ENCODE measurements at places on chromosomes 11 and 22.

GRCh38 chr11:34105957-34106504, 602 bp downstream of the NAT10 start:
- DNase-seq = no peak

- DNase-seq = no peak
Measured at GRCh38 chr22:18927573-18927972, 8.5 kb downstream of the PRODH start.

DNA sequence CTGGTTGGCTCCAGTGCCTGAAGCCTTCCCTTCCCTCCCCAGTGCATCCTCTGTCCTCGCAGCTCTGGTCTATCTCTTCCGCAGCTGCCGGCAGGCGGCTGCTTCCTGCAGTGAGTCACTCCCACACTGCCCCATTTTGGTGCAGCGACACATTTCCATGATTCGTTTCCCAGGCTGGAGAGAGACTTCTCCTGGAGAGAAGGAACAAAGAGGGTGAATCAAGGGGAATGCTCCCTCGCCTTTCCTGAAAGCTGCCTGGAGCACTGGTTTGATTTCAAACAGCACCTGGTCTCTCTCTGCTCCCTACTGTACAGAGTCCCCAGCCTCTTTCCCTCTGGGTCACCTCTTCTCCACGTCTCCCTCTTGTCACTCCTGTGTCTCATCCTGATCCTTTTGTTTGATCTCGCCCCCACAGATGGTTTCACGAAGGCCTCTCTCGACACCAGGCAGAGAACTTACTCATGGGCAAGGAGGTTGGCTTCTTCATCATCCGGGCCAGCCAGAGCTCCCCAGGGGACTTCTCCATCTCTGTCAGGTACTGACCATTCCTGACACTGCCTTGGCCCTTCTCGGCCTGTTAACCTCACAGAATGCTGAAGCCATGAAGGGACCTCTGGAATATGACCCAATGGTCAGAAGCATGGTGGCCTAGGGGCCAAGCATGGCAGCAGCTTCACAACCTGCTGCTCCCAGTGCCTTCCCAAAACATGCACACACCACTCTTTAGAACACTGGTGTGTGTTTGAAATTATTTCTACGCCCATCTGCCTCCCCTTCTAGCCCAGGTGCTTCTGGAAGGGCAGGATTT, at the start of gene TMA7B:
TMA7B (plus strand) TSS at position 758 of the 808 bp plus-strand sequence. CDS start 3,978 bp downstream, outside the sequence.
- DNase-seq = no peak

GRCh38 chr11:71324788-71325417, 72.5 kb upstream of the SHANK2 start:
- DNase-seq = no peak

GRCh38 chr22:19943082-19944026, 1.7 kb upstream of the TXNRD2 start:
- DNase-seq = no peak
